ENCODE measurements at places on chromosomes 4 and X.

DNA sequence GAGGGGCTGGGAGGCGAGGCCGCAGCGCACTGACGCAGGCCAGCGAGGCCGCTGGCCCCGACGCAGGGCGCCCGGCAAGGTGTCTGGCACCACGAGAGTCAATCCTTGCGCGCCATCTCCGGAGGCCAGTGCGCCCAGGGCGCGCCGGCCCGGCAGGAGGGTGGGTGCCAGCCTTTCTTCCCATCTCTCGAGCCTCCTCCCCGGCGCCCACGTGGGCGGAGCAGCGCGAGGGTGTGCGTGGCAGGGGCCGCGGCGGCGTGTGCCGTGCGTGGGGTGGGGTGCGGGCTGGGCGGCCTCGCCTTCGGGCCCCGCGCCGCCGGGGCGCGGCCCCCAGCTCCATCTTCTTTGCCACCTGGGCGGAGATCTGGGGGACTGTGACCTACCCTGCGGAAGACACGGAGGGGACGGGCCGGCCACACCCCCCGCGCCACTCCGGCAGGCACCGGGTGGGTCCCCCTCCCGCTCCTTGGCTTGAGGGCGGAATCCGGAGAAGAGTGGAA, 877 bp downstream of the JAKMIP1 start:
- no peaks in the 10 kb centered on the region for H3K27me3 ChIP-seq
- H3K36me3 ChIP-seq = no peaks in the 10 kb centered on the region
- no peak overlapping the region for H3K27ac ChIP-seq
- H3K4me1 ChIP-seq = peaks cover 15% of the 10 kb centered on the region

DNA sequence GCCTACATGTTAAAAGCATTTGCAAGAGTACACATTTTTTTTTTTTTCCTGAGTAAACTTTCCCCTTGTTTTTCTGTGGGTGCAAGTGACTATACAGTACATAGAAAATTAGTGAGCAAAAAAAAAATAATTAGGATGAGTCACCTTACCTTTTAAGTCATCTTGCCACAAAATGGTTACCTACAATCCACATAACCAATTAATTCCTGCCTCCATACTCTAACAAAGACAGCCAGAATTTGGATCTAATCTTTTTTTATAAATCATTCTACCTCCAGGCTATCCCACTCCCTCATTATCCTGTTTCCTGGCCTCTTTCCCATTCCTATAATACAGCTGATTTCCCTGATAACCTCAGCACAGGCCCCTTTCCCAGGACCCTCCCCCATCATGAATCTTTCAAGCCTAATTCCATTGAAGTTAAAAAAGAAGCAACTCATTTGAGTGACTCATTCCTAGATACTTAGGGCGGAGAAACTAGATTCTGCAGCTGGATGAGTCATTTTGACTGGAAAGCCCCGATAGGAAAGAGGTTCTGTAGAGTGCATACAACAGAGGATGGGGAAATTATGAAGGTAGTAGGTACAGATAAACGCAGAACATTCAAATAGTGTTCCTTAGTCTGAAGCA, 128.2 kb downstream of the C4orf51 start:
- H3K4me1 ChIP-seq = no peaks in the 10 kb centered on the region
- no peak overlapping the region for H3K27ac ChIP-seq
- H3K36me3 ChIP-seq = peaks cover 5% of the 10 kb centered on the region
- no peaks in the 10 kb centered on the region for H3K27me3 ChIP-seq
- H3K4me3 ChIP-seq = no peak overlapping the region
- DNase-seq = no peak

GRCh38 chrX:94633237-94633636, 959.2 kb downstream of the FAM133A start:
- no peaks in the 10 kb centered on the region for H3K36me3 ChIP-seq
- DNase-seq = no peak
- no peaks in the 10 kb centered on the region for H3K4me1 ChIP-seq
- no peaks in the 10 kb centered on the region for H3K27me3 ChIP-seq
- no peak overlapping the region for H3K4me3 ChIP-seq

GRCh38 chr4:178808106-178808505, 1365.9 kb upstream of the AGA start:
- no peaks in the 10 kb centered on the region for H3K27me3 ChIP-seq
- DNase-seq = no peak
- no peaks in the 10 kb centered on the region for H3K4me1 ChIP-seq
- no peak overlapping the region for H3K4me3 ChIP-seq
- no peaks in the 10 kb centered on the region for H3K36me3 ChIP-seq
- H3K27ac ChIP-seq = no peak overlapping the region

All from B cell (primary cell).